HT1080 (cell line): ENCODE measurements at places on chromosomes 7 and 10.
A peak's percentile ranks its signal among the peaks of the same experiment; 100 is the strongest.

DNA sequence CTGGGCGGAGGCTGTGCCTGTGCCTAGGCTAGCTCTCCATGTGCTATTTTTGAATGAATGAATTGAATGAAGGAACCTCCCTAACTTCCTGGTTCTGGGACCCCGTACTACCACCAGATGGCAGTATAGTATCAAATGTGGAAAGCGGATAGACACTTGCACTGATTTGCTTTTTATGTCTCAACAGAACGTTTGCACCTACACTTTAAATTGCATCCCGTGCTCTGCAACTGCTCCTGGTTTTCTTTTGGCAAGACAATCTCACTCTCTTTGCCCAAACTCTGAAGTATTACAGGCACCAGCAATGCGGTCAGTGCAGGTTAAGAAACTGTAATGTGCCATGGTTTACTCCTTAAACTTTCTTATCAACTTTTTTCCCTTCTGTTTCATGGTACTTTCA, 6.5 kb downstream of the FZD8 start:
- peak; percentile 71 for DNase-seq

GRCh38 chr10:122510326-122510725, 49.0 kb downstream of the HTRA1 start:
- no peak for DNase-seq

DNA sequence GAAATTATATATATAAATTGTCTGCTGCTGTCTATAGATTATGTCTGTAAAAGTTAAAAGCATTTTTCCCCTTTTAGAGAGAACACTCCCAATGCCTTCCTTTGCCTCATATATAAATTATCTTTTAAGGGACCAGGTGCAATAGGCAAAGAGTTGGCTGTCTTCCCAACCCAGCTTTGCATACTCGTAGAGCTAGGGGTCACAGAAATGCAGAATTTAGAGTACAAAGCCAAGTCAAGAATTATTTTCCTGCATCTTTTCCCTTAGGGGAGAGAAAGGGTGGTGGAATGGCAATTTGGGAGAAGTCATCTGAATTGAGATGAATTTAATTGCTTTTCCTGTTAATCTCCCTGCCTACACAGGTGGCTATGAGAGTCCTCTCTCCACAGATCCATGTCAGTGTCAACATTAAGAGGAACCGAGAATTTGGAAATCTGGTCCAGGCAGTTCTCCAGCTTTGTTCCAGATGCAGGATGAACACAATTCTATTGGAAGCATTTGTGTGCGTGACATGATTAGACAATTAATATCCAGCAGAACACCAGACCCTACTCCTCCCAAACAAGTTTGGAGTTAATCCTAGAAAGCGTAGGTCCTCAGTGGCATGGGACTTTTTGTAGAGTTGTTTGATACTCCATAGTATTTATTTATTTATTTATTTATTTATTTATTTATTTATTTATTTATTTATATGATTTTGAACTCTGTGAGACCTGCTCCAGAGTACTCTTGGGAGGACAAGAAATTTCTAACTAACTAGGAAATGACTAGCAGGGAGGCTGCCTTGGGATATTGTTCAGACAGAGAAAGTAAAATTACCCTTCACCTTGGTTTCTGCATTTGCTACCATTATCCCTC, 80.3 kb upstream of the SKAP2 start:
- no peak for DNase-seq

DNA sequence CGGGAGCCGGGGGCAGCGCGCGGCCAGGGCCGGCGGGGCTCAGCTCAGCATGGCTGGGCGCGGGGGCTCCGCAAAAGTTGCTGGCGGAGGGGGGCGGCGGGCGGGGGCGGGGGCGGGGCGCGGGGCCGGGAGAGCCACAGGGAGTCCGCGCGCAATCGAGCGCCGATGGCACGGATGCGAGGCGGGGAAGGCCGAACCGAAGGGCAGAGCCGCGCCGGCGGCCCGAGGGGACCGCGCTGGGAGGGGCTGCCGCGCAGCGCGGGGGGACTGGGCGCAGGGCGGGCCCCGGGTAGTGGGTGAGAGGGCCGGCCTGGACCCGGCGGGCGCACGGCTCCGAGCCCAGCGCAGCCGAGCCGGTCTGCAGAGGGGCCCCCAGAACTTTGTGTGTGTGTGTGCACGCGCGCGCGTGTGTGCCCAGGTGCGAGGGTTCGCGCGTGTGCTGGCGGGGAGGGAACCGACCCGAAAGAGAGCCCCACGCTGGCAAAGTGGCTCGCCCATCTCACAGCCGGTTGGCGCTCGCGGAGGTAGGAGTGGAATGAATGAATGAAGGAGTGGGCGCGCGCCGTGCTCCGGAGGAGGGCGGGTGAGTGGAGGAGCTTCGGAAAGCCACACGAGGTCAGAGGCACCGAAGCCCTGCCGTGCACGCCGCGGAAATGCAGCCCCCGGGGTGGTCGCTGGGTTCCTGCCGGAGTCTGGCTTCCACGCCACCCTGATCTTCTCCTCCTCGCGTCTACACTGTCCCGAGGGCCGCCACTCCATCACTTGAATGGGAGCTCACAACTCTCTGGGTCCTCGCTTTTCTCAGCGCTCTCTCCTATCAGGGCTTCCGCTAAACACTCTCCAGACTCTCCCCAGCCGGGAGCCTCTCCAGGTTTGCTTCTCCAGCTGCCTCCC, at the start of gene HIPK2:
HIPK2 (minus strand) TSS at position 51 of the 894 bp plus-strand sequence. CDS start 375 bp downstream, outside the sequence.
- peak; percentile 63 for DNase-seq

GRCh38 chr10:88409236-88409635, 173.9 kb downstream of the RNLS start:
- no peak for DNase-seq

DNA sequence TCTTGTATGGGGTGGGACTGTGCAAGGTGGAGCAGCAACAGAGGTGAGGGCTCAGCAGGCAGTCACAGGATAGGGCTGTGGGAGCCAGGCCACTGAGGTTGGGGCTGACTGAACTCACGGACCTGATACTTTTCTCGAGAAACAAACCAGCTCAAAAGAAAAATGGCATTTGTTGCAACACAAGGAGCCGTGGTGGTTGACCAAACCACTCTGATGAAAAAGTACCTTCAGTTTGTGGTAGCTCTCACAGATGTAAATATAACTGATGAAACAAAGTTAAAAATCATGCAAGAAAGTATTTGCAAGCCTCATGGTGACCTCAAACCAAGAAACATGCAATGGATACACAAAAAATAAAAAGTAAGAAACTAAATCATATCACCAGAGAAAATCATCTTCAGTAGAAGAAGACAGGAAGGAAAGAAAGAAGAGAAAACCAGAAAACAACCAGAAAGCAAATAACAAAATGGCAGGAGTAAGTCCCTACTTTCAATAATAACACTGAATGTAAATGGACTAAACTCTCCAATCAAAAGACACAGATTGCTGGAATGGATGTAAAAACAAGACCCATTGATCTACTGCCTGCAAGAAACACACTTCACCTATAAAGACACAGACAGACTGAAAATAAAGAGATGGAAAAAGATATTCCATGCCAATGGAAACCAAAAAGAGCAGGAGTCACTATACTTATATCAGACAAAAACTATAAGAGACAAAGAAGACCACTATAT, 48.9 kb upstream of the DUSP5 start:
- no peak for DNase-seq

DNA sequence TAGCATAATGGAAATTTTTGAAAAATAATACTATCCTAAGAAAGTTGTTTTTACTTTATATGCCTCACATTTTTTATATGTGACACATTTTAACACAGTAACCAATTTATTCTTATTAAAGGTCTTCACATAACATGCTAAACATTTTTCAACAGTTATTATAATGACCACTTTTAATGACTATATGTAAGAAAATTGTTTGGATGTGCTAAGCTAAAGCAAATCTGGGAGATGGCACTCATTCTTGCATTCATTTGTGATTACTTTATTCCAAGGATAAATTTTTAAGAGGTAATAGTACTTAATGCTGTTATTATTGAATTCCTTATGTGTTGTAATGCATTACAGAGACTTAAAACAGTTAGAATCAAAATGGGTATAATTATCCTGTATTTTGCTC, 88.1 kb downstream of the ANKIB1 start:
- no peak for DNase-seq

- DNase-seq: no peak
Observed at GRCh38 chr10:80416479-80417098, 8.2 kb downstream of the PRXL2A start.

- DNase-seq: peak; percentile 56
Observed at GRCh38 chr10:5563991-5564536, 39.3 kb downstream of the CALML3 start.

DNA sequence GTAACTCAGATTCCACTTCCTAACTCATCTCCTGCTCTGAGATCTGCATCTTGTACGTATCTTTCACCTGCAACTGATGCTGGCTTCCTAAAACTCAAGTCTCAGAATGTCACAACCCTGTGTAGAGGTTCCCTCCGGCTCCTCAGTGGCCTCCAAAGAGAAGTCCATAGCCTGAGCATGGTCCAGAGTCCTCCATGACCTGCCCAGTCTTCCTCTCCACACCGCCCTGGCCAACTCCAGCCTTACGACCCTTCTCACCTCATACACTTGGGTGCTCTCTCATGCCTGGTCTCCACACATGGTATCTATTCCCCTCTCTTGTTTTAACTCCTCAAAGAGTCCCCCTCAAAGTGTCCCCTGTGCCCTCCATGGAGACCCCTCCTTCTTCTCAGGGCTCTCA, 41.9 kb downstream of the RAMP3 start:
- DNase-seq: no peak

- no peak for DNase-seq
Observed at GRCh38 chr10:125721035-125721434, 1.5 kb downstream of the EDRF1 start.

DNA sequence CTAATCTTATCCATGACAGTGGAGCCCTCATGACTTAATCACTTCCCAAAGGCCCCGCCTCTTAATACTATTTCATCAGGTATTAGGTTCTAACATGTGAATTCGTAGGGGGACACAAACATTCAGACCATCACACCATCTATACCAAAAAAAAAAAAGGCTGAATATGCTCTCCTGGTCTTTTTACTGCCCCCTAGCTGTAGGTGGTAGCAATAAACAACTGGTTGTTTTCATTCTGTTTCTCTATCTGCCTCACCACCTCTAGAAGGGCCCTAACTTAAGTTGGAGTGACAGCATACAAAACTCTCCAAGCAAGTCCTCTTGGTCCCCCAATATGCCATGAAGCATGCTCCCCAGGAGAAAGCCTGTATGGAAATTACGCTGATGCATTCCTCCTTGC, 94.1 kb downstream of the GRM8 start:
- DNase-seq: peak; percentile 30

DNA sequence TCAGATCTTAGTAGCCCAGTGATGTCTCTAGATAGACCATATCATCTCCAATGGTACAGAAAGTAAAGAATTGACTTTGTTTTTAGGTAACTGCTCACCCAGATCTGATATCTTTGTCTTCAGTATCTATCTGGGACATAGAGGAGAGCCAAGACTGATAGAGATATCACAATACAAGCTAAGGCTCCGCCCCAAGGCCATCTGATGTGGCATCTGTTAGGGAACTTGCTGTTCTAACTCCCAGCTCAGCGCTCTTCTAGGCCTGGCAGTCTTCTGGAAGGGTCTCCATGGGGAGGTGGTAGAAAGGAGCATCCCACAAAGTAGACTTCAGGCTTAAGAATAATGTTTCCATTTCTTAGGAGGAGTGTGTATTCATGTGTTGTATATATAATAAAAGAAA, 88.4 kb upstream of the SAMD8 start:
- no peak for DNase-seq

GRCh38 chr7:41899823-41900433, 197.0 kb upstream of the INHBA start:
- DNase-seq: no peak
